Endothelial cell (in vitro differentiated cells): ENCODE measurements at places on chromosomes 2 and 18. TPM values are rescaled to one million over a fixed set of nuclear protein-coding genes. Genes with fewer than 3 reads are reported as not detected.

DNA sequence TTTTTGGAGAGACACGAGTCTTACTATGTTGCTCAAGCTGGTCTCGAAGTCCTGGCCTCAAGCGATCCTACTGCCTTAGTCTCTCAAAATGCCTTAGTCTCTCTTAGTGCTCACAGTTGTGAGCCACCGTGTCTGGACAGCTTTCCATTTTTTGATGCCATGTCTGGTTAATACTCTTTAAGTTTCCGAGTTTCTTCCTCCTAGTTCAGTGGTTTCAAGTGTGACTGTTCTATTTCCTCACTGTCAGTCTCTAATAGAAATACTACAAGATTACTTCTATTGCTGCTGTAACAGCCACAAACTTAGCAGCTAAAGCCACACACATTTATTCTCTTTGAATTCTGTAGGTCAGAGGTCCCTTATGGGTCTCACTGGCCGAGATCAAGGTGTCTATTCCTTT lies 125.1 kb upstream of the MGAT5 start:
- no peak for DNase-seq
- H3K4me1 ChIP-seq: peaks cover 43% of the 10 kb centered on the region
- H3K36me3 ChIP-seq: peaks cover 19% of the 10 kb centered on the region
- H3K4me3 ChIP-seq: no peak overlapping the region

GRCh38 chr2:39381653-39382052 lies 55.4 kb downstream of the MAP4K3 start:
- H3K4me3 ChIP-seq: no peak overlapping the region
- H3K36me3 ChIP-seq: no peaks in the 10 kb centered on the region
- no peak overlapping the region for H3K27ac ChIP-seq
- no peaks in the 10 kb centered on the region for H3K27me3 ChIP-seq

DNA sequence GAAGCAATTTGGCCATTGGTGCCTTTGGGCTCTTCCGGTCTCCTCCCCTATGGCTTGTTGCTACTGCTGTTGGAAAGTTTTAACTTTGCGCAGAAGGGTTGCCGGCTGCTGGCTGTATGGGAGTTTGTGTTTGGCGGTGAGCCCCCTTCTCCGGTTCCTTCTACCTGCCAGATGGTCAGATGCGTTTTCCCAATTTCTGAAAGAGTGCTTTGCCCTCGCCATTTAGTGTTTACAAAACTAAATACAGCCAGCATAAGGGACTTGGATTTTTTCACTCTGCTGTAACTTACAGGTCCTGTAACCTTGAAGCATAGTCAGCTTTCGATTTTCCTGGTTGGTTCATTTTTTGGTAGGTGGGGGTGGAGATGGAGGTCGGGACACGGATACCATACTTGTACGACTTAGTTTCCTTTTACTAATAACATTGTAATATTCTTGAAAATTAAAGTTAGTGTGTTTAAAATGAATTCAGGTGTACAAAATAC lies 604 bp downstream of the COQ10B start:
- H3K27me3 ChIP-seq: peaks cover 13% of the 10 kb centered on the region
- DNase-seq: no peak
- peaks cover 11% of the 10 kb centered on the region for H3K36me3 ChIP-seq
- peaks cover 22% of the 10 kb centered on the region for H3K4me1 ChIP-seq
- H3K27ac ChIP-seq: peak overlapping the region; percentile 100

DNA sequence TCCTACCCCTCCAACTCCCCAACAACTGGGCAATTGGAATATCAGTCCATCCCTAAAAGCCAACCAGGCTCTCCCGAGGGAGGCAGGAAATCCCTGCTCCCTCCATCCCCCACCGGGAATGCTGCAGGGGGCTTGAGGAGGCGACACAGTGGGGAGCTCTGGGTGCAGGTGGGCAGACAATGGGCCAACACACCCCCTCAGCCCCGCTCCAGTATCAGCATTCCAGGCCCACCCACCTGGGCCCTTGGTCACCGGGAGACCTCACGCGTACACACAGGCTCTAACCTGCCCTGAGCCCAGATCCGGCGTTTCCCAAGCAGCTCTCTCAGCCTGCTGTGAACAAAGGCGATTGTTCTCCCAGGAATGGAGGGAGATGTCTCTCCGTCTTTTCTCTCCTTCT lies 37.6 kb upstream of the FZD7 start:
- no peak overlapping the region for H3K27ac ChIP-seq
- peaks cover 16% of the 10 kb centered on the region for H3K4me1 ChIP-seq
- H3K36me3 ChIP-seq: no peaks in the 10 kb centered on the region
- peaks cover 2% of the 10 kb centered on the region for H3K27me3 ChIP-seq
- no peak overlapping the region for H3K4me3 ChIP-seq

- H3K4me3 ChIP-seq: peak overlapping the region; percentile 93
- peaks cover 17% of the 10 kb centered on the region for H3K4me1 ChIP-seq
- H3K27me3 ChIP-seq: peaks cover 21% of the 10 kb centered on the region
- peaks cover 59% of the 10 kb centered on the region for H3K36me3 ChIP-seq
- peak overlapping the region; percentile 98 for H3K27ac ChIP-seq
Measured at GRCh38 chr2:27378809-27379290, 1.7 kb downstream of the ZNF513 start.

DNA sequence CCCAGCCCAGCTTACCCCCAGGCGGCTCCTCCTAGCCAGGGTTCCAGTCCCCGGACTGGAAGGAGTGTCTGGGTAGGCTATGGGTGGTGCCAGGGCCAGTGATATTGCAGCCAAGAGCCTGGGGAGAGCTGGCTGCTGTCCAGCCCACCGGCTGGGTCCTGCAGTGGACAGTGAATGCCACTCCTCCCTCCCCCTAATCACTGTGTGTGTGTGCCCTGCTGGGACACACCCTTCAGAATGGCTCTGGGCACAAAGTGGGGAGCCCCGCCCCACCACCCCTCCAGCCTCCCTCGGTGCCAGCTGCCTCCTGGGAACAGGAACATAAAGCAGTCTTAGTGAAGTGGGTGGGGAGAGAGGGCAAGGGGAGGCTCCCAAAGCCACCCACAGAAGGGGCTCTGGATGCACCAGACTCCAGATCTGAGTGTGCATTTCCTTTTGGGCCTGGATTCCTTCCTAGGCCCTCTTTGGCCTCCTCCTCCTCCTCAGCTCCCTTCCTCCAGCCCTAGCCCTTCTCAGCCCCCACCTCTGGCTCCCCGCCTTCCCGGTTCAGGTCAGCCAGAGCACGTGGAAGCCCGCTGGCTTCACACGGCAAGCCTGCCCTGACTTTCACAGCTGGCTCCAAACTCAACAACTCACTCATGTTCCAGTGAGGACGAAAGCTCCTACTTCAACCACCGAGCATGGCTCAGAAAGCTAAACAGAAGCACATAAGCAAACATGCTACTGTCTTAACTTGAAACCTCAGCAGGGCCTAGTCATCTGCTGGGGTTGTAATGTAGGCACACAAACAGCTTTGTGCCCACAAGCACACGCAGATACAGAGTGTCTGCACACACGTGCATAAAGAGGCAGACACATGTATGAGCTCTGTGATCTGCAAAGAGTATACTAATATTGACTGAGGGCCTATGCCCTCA lies 209.2 kb upstream of the SMAD2 start:
- DNase-seq: no peak
- H3K4me1 ChIP-seq: peaks cover 15% of the 10 kb centered on the region
- peaks cover 4% of the 10 kb centered on the region for H3K36me3 ChIP-seq
- no peak overlapping the region for H3K4me3 ChIP-seq
- H3K27me3 ChIP-seq: peaks cover 21% of the 10 kb centered on the region
- H3K27ac ChIP-seq: no peak overlapping the region

GRCh38 chr2:7900593-7900992 lies 781.3 kb upstream of the ID2 start:
- peaks cover 12% of the 10 kb centered on the region for H3K36me3 ChIP-seq
- H3K4me3 ChIP-seq: no peak overlapping the region
- H3K27me3 ChIP-seq: peaks cover 4% of the 10 kb centered on the region
- peaks cover 17% of the 10 kb centered on the region for H3K4me1 ChIP-seq

DNA sequence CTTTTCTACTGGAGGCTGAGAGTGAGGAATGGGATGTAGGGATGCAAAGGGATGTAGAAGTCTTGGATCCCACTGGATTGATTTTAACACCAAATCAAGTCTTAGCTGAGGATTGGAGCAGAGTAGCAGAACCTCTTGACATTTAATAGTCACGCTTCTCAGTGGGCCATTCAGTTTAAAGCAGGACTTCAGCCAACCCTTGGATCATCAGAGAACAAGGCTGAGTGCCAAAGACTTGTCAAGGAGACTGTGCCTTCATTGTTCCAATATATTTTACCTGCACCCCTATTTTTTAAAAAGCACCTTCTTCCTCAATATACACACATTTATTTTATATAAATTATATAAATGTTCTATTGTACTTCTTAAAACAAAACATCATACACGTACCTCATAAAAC lies 242.4 kb upstream of the ST6GAL2 start:
- H3K4me1 ChIP-seq: no peaks in the 10 kb centered on the region
- no peaks in the 10 kb centered on the region for H3K36me3 ChIP-seq
- H3K27ac ChIP-seq: no peak overlapping the region
- no peak for DNase-seq

- H3K27ac ChIP-seq: no peak overlapping the region
- no peak overlapping the region for H3K4me3 ChIP-seq
- no peaks in the 10 kb centered on the region for H3K27me3 ChIP-seq
- peaks cover 17% of the 10 kb centered on the region for H3K4me1 ChIP-seq
Measured at GRCh38 chr2:36701391-36701795, 4.9 kb downstream of the VIT start.

- H3K36me3 ChIP-seq: peaks cover 26% of the 10 kb centered on the region
- no peak overlapping the region for H3K27ac ChIP-seq
- H3K27me3 ChIP-seq: peaks cover 14% of the 10 kb centered on the region
- no peak for DNase-seq
- peaks cover 35% of the 10 kb centered on the region for H3K4me1 ChIP-seq
Measured at GRCh38 chr18:76459312-76459686, 35.7 kb downstream of the ZNF516 start.

- DNase-seq: no peak
- peaks cover 15% of the 10 kb centered on the region for H3K36me3 ChIP-seq
- H3K27ac ChIP-seq: peak overlapping the region; percentile 94
- peaks cover 5% of the 10 kb centered on the region for H3K27me3 ChIP-seq
- no peak overlapping the region for H3K4me3 ChIP-seq
Measured at GRCh38 chr2:53964257-53964952, 6.4 kb downstream of the PSME4 start.

DNA sequence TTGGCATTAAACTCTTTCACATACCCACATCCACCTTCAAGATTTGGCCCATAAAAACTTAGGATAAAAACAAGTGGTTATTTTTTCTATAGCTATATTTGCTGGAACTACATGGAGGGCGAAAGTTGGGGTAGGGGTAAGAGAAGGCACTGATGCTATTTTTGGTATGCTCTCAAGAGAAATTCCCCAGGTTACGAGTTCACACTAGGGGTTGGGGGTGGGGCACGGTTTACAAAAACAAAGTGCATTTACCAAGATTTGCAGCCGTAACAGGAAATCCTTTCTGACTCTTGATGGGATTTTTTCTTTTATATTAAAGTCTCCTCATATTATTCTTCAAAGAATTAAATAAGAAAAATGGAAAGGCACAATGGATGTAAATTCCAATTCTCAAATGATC lies 6.8 kb downstream of the SERPINE2 start:
- H3K27me3 ChIP-seq: peaks cover 10% of the 10 kb centered on the region
- no peak for DNase-seq
- H3K27ac ChIP-seq: no peak overlapping the region
- H3K4me3 ChIP-seq: no peak overlapping the region
- H3K4me1 ChIP-seq: peaks cover 6% of the 10 kb centered on the region
- no peaks in the 10 kb centered on the region for H3K36me3 ChIP-seq

GRCh38 chr2:13751955-13752354 lies 880.6 kb upstream of the LRATD1 start:
- H3K4me1 ChIP-seq: no peaks in the 10 kb centered on the region
- H3K27ac ChIP-seq: no peak overlapping the region
- DNase-seq: no peak
- no peak overlapping the region for H3K4me3 ChIP-seq

Gene NGEF
- 1.4 TPM for total RNA-seq

Gene CABYR
- 8.4 TPM for total RNA-seq

Gene BUB1
- total RNA-seq: 12.5 TPM

Gene EPB41L5
- 78.0 TPM for total RNA-seq
